GM23338 (cell line): ENCODE measurements at places on chromosomes 3 and 15.

- H3K27me3 ChIP-seq = no peaks in the 10 kb centered on the region
- peak; percentile 15 for DNase-seq
- H3K36me3 ChIP-seq = no peaks in the 10 kb centered on the region
- H3K4me3 ChIP-seq = no peak overlapping the region
- no peak overlapping the region for H3K27ac ChIP-seq
- H3K4me1 ChIP-seq = peaks cover 5% of the 10 kb centered on the region; the same call in 1 of the 2 replicates
These were observed 223.5 kb upstream of the RBMS3 start for GRCh38 chr3:29057326-29057725.

- H3K4me3 ChIP-seq = no peak overlapping the region
- H3K4me1 ChIP-seq = no peaks in the 10 kb centered on the region
- no peak for DNase-seq
- H3K36me3 ChIP-seq = no peaks in the 10 kb centered on the region
- H3K27ac ChIP-seq = no peak overlapping the region
These were observed 22.5 kb downstream of the CHST14 start for GRCh38 chr15:40493089-40493840.

- no peak overlapping the region for H3K27ac ChIP-seq
- no peak overlapping the region for H3K4me3 ChIP-seq
- peak; percentile 75 for DNase-seq
- no peaks in the 10 kb centered on the region for H3K27me3 ChIP-seq
- peaks cover 31% of the 10 kb centered on the region for H3K4me1 ChIP-seq
These were observed 28.0 kb downstream of the TFG start for GRCh38 chr3:100737334-100737733.

DNA sequence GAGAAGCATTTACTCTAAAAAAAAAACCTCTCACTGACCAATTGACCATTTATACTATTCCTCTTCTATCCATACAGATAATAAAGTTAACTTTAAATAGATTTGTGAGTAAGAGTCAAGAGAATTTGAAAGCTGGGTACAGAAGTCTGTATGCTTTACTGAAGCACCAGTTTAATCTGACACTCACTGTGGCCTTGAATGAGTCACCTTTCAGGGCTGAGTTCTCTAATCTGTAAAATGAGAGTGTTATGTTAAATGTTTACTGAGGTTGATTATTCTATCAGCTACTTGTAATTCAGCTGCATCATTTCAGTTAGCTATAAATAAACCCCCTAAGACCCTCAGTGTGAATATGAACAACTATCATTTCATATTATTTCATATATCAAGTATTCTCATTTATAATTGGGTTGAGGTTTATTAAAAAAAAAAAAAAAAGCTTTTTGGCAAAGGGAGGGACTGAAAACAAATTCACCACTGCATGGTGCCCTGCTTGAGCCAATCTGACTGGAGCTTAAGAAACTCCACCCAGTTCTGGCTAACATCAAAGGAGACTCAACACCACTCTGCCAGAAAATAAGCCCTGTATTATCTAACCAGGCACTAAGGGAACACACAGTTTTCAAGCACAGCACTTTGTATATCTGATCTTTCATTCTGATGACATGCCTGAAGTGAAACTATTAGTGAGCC lies 2.8 kb downstream of the MAP4 start:
- H3K27me3 ChIP-seq = no peaks in the 10 kb centered on the region
- no peak overlapping the region for H3K4me3 ChIP-seq
- H3K36me3 ChIP-seq = no peaks in the 10 kb centered on the region
- H3K4me1 ChIP-seq = peaks cover 36% of the 10 kb centered on the region

- no peak overlapping the region for H3K4me3 ChIP-seq
- no peaks in the 10 kb centered on the region for H3K4me1 ChIP-seq
- H3K27ac ChIP-seq = no peak overlapping the region
- H3K27me3 ChIP-seq = no peaks in the 10 kb centered on the region
- DNase-seq = no peak
- H3K36me3 ChIP-seq = no peaks in the 10 kb centered on the region
These were observed 99.8 kb downstream of the SERPINI1 start for GRCh38 chr3:167835359-167835758.

DNA sequence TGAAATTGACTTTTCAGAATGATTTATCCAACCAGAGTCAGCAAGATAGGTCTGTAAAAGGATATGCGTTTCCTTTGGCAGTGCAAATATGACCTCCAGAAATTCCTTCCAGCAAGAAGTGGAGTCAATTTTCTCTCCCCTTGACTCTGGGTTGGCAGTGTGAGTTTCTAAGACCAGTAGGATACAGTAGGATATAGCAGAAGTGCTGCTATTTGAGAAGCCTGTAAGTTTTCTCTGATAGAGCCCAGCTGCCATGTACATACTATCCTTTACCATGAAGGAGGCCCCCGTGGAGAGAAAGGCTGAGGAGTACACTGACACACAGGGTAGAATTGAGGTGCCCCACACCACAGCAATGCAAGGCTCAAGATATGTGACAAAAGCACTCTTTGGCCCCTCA lies 409.1 kb upstream of the PDZRN3 start:
- H3K36me3 ChIP-seq = no peaks in the 10 kb centered on the region
- no peaks in the 10 kb centered on the region for H3K27me3 ChIP-seq
- H3K4me3 ChIP-seq = no peak overlapping the region

DNA sequence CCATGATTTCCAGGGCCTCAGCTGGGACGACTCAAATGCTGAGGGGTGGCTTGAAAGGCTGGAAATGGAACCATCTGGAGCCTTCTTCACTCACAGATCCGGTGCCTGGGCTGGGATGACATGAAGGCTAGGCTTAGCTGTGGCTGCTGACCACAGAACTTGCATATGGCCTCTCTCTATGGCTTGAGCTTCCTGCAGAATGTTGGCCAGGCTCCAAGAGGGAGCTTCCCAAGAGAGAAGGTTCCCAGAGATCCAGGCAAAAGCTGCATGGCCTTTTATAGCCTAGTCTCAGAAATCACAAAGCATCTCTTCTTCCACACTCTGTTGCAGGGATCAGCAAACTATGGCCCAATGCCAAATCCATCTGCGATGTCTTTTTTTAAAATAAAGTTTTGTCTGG lies 44.8 kb downstream of the GATM start:
- H3K27me3 ChIP-seq = no peaks in the 10 kb centered on the region
- no peak overlapping the region for H3K27ac ChIP-seq
- peaks cover 4% of the 10 kb centered on the region for H3K4me1 ChIP-seq
- no peak overlapping the region for H3K4me3 ChIP-seq
- no peak for DNase-seq

DNA sequence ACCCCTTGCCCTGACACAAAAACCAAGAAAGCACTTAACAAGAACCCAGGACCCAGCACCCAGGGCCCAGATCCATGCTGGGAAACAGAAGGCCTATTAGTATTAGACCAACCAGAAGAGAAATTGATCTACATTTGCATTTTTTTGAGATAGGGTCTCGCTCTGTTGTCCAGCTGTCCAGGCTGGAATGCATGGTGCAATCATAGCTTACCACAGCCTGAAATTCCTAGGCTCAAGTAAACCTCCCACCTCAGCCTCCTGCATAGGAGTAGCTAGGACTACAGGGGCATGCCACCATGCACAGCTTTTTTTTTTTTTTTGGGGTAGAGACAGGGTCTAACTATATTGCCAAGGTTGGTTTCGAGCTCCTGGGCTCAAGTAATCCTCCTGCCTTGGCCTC lies 26.4 kb downstream of the CCDC12 start:
- H3K4me3 ChIP-seq = no peak overlapping the region
- DNase-seq = no peak
- no peak overlapping the region for H3K27ac ChIP-seq
- H3K36me3 ChIP-seq = no peaks in the 10 kb centered on the region

DNA sequence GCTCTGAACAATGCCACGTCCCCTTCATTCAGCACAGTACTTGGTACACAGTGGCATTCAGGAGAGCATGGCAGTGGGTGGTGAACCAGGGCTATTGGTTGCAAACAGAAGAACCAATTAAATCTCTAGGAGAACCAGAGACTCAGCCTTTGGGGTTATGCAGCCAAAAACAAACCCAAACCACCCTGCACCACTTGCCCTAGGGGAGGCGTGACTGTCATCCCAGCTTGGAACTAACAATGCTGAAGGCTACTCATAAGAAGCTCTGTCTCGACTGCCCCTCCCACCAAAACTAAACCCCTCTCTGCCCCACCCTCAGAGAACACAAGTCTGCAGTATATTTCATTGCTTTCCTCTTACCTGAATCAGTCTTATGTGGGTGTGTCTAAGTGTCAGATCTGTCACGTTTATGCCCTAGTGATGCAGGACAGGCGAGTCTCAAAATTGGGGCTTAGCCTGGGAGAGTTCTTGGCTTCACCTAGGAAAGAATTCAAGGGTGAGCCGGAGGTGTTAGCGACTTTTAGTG lies 15.2 kb upstream of the KLHL40 start:
- H3K27ac ChIP-seq = no peak overlapping the region
- no peak for DNase-seq
- H3K4me3 ChIP-seq = no peak overlapping the region
- no peaks in the 10 kb centered on the region for H3K36me3 ChIP-seq
- no peaks in the 10 kb centered on the region for H3K4me1 ChIP-seq

- H3K36me3 ChIP-seq = no peaks in the 10 kb centered on the region
- H3K4me3 ChIP-seq = no peak overlapping the region
These were observed 110.7 kb downstream of the MYO5A start for GRCh38 chr15:52417957-52418356.

GRCh38 chr15:56919609-56920366 lies 1.3 kb downstream of the TCF12 start:
- peak overlapping the region; percentile 96 for H3K27ac ChIP-seq
- no peaks in the 10 kb centered on the region; the same call in 1 of the 2 replicates for H3K27me3 ChIP-seq
- H3K4me3 ChIP-seq = peak overlapping the region; percentile 89
- peaks cover 14% of the 10 kb centered on the region; the same call in 1 of the 2 replicates for H3K36me3 ChIP-seq

DNA sequence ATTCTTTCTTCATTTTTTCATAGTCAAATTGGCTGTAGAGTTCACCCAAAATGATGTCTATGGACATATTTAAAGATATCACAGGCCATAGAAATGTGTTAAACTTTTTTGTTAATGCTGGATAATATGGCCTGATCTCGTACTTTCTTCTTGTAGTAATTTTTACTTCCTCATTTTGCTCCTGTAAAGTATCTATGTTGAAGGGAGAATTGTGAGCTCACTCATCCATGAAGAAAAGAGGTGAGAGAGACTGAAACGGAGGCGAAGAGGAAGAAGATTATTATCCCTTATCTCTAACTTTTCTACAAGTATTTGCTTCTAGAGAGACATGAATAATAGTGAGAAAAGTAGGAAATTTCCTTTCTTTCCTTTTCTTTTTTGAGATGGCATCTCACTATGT lies 613.8 kb upstream of the TBL1XR1 start:
- H3K27me3 ChIP-seq = no peaks in the 10 kb centered on the region
- H3K36me3 ChIP-seq = no peaks in the 10 kb centered on the region
- no peak overlapping the region for H3K4me3 ChIP-seq
- H3K27ac ChIP-seq = no peak overlapping the region

DNA sequence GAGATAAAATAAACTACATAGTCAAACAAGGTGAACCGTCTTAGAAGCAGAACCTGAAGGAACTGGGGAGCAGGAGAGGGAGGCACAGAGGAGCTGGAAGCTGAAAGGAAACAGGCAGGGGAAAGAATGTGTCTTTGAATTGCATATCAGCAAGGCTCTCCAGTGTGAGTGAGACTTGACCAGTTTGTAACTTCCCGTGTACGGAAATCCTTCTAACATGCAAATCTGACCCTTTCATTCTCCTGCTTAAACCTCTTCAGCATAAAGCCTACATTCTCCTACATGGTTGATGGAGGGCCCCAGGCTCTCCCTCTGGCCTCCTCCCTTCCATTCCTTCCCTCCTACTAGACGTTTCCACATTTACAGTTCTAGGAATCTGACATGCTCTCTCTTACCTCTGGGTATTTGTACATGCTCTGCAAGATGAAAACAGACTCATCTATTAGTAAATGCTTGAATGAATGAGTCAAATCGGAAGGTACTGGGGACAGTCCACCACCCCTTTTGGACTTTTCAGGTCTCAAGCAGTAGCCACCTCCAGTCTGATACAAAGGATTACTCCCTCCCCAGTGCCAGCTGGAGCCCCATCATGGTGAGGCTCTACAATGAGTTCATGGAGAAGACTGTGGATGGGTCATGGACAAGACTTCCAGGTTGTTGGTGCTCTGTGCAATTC lies 6.1 kb upstream of the SLC25A38 start:
- H3K27ac ChIP-seq = 0 out of 2 replicates have a peak overlapping the region, but pooled peaks have one; percentile 47
- H3K27me3 ChIP-seq = no peaks in the 10 kb centered on the region
- H3K4me1 ChIP-seq = peaks cover 8% of the 10 kb centered on the region; the same call in 1 of the 2 replicates
- no peaks in the 10 kb centered on the region for H3K36me3 ChIP-seq
- H3K4me3 ChIP-seq = no peak overlapping the region
- peak; percentile 39 for DNase-seq

DNA sequence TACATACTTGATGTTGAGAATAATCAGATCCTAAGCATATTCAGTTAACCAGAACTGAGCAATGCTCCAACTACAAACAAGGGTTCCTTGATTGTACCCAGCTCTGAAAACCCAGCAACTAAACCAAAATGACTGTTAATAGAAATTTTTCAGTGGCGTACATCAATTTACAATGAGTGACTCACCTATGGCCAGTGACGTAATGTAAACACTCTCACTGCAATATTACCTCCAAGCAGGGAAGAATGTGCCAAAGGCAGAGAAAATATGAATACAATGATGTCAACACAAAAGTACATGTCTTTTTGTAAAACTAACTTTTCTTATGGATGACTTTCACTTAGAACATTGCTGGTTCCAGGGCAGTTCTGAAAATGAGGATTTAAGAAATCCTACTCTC lies 611.3 kb downstream of the EDEM1 start:
- H3K27me3 ChIP-seq = no peaks in the 10 kb centered on the region
- no peaks in the 10 kb centered on the region; the same call in 1 of the 2 replicates for H3K36me3 ChIP-seq
- H3K27ac ChIP-seq = no peak overlapping the region
- no peak overlapping the region for H3K4me3 ChIP-seq
- no peak for DNase-seq

DNA sequence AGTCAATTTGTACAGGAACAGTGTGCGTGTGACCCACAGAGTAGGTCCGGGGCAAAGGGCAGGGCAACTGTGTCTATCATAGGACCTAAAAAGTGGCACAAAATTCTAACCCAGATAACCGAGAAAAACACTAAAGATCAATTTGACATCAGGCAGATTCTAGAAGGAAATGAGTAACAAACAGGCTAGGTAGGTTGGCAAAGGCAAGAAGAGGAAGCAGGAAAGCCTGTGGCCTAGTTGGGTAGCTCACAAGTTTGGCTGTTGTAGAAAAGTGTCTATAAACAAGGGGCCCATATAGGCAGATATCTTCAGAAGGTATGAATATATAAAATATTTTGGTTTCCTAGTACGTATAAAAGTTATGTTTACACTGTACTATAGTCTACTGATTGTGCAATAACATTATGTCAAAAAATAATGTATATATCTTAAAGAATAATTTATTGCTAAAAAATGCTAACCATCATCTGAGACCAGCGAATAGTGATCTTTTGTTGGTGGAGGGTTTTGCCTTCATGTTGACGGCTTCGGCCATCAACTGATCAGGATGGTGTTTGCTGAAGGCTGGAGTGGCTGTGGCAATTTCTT lies 13.3 kb upstream of the OR5K1 start:
- H3K4me3 ChIP-seq = no peak overlapping the region
- H3K27me3 ChIP-seq = no peaks in the 10 kb centered on the region
- no peaks in the 10 kb centered on the region for H3K4me1 ChIP-seq
- H3K36me3 ChIP-seq = no peaks in the 10 kb centered on the region
